ENCODE measurements at places on chromosomes 7 and 10.
A peak's percentile ranks its signal among the peaks of the same experiment; 100 is the strongest.

GRCh38 chr7:137798073-137798763, 48.6 kb downstream of the DGKI start:
- no peak for DNase-seq

DNA sequence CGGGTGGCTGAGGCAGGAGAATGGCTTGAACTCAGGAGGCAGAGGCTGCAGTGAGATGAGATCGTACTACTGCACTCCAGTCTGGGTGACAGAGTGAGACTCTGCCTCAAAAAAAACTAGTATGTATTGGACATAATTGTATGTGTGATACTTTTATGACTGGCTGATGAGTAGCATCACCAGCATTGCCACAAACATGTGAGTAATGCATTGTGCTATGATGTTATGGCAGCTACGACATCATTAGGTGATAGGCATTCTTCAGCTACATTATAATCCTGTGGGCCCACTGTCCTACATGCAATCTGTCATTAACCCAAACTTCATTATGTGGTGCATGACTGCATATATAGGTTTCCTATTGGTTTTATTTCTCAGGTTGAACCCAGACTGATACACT, 352.4 kb downstream of the GALNT17 start:
- DNase-seq, result no peak

GRCh38 chr10:26807532-26807931, 53.2 kb downstream of the ABI1 start:
- no peak for DNase-seq

DNA sequence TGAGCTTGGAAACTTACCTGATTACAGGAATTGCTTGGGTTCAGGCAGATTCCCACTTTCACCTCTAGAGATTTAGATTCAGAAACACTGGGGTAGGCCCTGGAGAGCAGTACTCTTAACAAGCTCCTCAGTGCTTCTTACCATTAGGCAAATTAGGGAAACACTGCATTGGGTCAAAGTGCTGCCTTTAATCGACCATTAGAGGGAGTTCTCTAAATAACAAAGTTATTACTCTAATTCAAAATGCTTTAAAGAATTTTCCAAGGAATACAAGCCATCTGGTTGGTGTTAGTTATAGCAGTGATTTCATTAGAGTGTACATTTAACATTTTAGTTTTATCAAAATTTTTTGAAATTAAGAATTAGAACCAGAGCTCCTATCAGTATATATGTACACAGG, 324.5 kb downstream of the GFRA1 start:
- peak; percentile 44 for DNase-seq

DNA sequence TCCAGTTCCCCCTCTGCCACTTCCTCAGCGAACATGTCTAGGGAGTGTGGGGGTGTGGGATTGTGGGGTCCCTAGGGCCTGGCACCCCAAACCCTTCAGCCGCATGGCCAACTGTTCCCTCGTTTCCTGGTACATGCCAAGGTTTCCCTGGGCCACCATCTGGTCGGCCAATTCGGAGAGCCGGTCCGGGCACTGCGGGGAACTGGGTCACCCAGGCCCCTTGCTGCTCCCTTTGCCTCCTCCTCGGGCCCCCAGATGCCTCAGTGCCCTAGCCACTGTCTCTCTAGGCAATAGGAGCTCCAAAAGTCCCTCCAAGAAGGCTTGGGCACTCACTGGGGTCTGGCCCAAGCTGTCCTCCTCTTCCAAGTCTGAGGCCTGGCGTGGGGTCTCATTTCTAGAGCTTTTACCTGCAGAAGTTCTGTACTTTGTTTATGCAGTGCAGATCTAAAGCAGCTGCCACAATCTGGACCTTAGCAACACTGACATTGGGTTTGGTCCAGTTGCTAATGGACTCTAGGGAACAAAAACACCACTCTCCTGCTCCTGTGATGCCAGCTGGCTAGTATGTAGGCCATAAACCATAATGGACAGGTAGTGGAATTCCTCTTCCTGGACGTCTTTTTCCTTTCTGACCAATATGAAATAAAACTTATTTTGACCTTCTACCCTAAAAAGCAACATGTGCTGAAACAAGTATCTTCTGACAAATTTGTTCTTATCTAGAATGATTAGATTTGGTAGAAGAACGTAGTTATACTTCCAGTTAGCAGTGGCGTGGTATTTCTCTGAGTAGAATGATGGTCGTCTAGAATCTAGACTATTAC, 172.9 kb downstream of the LRRC4 start:
- DNase-seq, result no peak

GRCh38 chr7:35736725-35737124, 41.8 kb upstream of the HERPUD2 start:
- peak; percentile 44 for DNase-seq

DNA sequence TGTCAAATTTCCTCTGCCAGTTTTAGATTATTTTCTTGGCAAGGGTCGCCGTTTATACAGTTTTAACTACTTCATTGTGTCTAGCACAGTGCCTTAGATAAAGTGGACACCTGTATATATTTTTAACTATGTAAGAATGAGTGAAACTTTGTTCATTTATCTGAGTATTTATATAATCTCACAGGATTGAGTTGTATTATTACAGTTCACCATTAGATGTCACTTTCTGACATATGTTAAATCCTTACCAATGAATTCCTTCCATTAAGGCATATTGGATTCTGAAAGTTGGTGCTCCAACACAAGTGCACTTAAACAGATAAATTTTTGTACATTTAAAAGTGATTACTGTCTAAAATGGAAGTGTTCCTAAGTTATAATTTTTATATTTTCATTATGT, 43.0 kb downstream of the ZMYND11 start:
- DNase-seq, result peak; percentile 45

DNA sequence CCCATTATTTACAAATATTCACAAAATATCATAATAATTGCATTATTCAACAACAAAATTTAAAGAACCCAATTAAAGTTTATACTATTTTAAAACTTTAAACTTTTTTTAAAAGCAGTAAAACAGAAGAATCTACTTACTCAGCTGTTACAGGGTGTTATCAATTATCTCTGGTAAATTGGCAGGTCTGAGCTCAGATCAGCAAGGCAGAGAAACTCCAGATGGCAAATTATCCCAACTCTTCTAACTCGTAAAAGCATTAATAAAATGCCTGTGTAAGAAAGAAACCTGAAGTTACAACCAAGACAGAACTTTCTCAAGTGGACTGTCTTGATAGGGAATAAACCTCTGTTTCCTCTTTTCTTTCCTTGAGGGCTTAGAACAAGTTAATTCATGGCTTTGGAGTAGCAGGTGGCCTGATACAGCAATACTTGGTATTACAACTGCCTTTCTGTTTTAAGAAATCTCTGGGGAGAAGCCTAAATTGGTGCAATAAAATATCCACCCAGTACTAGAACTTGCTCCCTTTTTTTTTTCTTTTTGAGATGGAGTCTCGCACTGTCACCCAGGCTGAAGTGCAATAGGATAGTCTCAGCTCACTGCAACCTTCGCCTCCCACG, 275.3 kb upstream of the MKLN1 start:
- DNase-seq, result no peak

GRCh38 chr10:62665771-62666170, 138.7 kb upstream of the ADO start:
- DNase-seq, result no peak

DNA sequence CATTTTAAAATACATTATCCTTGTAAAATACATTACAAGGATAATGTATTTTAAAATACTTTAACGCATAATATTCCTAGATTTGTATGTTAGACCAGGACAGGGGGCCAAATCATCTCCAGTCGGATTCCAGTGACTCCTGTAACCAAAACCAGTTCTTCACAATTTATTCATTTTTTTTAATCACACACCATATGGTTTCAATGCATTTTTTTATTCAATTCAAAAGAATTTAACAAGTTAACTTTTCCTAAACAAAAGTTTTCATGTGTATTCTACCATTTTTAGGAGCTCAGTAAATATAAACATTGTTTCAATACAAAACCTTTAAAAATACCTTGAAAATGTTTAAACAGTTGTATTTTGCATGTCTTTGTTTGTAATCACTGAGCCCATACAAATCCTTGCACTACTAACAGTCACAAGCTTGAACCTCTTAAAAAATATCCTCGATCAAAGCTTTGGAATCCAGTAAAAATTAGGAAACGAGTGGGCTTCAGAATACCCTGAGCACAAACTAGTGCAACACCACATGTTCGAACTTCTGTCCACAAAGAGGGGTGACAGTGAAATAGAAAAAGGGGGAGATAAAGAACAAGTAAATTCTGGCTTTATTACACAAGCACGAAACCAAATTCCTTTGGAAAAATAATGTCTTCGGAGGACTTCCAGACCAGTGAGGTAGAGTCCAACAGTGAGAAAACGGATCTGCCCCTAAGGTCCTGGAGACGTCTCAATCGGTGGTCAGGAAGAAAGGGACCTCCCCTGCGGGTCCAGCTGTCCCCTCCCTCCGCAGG, 1.6 kb downstream of the CCDC71L start:
- DNase-seq, result peak; percentile 41

- DNase-seq, result no peak
These were observed 51.7 kb upstream of the ATP6V0A4 start for GRCh38 chr7:138849701-138850100.

DNA sequence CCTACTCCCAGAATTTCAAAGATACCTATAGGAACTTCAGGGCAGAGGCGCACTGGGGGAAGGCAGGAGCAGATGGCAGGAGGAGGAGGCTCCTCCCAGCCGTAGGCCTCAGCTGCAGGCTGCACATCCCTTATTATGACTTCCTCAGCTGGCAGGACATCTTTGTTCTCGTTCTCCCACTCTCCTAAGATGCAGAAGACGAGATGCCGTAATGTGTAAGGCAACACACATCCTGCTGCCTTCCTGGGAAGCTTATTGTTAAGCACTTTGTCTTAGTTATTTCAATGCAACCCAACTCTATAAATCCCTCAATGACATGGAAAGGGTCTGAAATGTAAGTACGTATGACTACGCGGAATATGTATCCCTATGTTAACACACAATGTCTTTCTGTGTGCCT, 599.8 kb upstream of the MGMT start:
- no peak for DNase-seq

DNA sequence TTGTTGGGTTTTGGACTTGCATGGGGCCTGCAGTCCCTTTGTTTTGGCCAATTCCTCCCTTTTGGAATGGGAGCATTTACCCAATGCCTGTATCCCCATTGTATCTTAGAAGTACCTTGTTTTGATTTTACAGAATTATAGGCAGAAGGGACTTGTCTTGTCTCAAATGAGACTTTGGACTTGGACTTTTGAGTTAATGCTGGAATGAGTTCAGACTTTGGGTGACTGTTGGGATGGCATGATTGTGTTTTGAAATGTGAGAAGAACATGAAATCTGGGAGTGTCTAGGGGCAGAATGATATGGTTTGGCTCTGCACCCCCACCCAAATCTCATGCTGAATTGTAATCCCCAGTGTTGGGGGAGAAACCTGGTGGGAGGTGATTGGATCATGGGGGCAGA, 76.8 kb upstream of the MKI67 start:
- no peak for DNase-seq

DNA sequence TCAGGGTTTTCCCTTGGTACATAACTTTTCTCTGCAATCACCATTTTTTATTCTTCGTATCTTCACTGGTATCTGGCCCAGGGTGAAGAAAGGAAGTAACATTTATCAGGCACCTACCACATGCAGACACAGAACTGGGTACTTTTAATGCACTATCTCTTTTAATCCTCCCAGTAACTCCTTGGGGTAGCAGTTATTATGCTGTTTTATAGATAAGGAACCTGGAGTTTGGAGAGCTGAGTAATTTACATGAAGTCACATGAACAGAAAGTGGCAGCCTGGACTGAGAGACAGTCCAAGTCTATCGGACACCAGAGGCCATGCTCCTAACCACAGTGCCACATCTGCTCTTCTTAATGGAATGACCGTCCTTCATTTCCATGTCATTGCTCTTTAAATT, 117.1 kb upstream of the PODXL start:
- DNase-seq, result no peak

DNA sequence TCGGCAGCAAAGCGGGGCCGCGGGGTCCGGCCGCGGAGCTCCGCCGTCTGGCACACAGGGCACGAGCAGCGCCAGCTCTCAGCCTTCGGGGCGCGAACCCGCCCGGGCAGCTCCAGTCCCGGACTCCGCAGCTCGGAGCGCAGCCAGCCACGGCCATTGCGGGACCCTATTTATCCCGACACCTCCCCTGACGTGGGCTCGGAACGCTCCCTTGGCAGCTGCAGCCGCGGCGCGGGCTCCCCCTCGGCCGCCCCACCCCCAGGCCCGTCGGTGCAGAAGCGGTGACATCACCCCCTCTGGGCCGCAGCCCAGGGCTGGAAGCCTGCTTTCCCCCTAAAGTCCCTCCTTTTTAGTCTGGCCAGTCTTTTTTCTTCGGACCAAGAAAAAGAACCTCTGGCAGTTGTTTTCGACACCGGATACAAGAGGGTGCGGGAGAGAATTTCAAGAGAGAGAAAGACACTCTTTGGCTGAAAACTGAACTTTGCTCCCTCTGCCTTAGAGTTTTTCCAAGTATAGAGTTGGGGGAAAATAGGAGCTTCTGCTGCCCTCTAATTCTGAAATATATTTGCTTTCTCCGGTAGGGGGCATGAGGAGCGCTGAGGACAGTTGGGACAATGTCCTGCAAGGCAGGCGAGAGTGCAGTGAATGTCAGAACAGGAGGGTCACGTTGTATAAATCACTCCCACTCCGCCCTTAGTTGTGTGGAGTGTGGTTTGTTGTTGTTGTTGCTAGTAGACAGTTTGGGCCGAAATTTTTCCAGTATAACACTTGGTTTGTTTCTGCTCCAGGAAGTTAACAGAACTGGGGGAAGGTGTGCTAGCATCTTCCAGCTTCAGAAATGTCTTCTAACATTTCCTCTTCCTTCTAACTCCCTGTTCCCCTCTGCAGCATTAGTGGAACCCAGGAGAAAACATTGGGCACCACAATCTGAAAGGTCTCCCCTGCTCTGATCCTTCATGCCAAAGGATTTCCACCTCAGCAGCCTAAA, at the start of gene SFRP4:
TSS of gene SFRP4 (minus strand) at position 145 of the 988 bp plus-strand sequence. CDS start 280 bp downstream, outside the sequence.
- peak; percentile 58 for DNase-seq

DNA sequence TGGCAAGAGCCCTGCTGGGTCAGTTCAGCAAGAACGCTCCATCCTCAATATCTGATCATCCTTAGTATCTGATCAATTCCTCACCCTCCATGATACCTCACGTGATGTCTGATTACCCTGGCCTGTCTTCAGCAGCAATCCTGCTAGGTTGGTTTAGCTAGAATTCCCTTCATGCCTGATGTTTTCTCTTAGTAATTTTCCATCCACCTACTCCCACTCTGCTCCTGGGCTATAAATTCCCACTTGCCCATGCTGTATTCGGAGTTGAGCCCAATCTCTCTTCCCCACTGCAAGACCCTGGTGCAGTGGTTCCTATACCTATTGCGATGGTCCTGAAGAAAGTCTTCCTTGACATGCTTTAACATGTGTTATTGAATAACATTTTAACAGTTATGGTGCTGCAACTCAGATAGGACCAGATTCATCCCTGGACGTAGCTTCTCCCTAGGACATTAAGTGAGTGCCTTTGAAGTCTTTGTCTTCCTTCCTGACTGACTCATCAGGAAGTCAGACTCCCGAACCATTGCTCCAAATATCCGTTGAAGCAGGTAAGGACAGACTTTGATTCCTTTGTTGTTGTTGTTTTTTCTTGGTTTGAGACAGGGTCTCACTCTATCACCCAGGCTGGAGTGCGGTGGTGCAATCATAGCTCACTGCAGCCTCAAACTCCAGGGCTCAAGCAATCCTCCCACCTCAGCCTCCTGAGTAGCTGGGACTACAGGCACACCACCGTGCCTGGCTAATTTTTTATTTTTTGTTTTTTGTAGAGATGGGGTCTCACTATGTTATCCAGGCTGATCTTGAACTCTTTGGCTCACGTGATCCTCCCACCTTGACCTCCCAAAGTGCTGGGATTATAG, 29.4 kb upstream of the CLDN3 start:
- no peak for DNase-seq

All from fibroblast of lung (primary cell).